Activated naive CD8-positive, alpha-beta T cell treated with anti-CD3 and anti-CD28 coated beads, Interleukin-2, amount 10 ng/mL, durations not matched to agents 7 days and 5 days (primary cell): ENCODE measurements at places on chromosomes 2 and 18. TPM values are rescaled to one million over a fixed set of nuclear protein-coding genes. Genes with fewer than 3 reads are reported as not detected.

- DNase-seq: no peak
- no peaks in the 10 kb centered on the region for H3K36me3 ChIP-seq
- H3K4me3 ChIP-seq: no peak overlapping the region
- no peaks in the 10 kb centered on the region for H3K27me3 ChIP-seq
- H3K27ac ChIP-seq: no peak overlapping the region
Measured at GRCh38 chr2:117738991-117739839, 75.3 kb upstream of the DDX18 start.

DNA sequence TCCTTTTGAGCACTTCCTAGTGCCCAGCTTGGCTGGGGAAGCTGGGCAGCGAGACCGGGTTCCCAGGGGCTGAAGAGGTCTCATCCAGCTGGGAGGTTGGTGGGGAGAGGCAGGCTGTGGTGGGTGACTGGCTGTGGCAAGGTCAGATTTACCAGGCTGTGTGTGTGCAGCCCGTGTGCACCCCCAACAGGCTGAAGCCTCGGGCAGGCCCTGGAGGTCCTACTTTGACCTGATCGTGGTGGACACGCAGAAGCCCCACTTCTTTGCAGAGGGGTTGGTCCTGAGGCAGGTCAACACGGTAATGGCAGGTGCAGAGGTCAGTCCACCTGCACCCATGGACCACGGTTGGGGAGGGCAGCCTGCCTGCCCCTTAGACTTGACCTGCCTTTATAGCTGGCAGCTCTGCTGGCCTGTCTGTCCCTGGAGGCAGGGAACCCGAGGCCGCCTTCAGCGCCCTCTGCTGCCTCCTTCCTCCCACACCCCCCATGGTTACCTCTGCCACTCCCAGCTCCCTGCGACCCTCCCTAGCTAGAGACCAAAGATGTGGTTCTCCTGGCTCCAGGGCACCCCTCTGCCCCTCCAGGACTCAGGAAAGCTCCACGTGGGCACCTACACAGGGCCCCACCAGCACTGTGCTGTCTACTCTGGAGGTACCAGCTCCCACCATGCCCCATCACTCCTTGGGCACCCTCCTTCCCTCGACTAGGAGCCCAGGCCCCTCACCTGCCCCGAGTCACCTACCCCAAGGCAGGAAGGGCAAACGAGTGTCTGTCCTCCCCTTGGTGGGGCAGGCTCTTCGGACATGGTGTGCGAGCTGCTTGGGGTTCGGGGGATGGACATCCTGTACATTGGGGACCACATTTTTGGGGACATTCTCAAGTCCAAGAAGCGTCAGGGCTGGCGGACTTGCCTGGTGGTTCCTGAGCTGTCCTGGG lies 4.0 kb downstream of the NT5DC4 start:
- peaks cover 1% of the 10 kb centered on the region for H3K4me1 ChIP-seq
- DNase-seq: no peak
- no peak overlapping the region for H3K27ac ChIP-seq
- H3K4me3 ChIP-seq: no peak overlapping the region

DNA sequence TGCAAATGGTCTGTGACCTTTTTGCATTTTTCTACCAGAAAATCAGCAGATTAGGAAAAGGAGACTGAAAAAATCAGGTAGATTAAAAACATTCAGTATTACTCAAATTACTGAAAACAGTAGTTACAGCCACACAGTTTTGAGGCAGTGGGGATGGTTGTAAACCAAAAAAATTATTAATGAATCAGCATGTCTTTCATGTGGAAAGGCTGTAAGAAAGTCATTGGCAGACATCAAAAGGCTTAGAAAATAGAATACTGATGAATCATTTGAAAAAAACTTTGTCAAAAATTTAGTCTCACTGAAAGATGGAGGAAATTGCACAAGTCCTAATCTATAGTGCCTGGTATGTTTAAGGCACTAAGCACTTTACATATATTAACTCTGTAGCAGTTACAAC lies 133.9 kb upstream of the GCFC2 start:
- H3K4me3 ChIP-seq: no peak overlapping the region
- H3K36me3 ChIP-seq: no peaks in the 10 kb centered on the region
- H3K4me1 ChIP-seq: no peaks in the 10 kb centered on the region
- no peak for DNase-seq
- H3K27ac ChIP-seq: no peak overlapping the region
- H3K27me3 ChIP-seq: no peaks in the 10 kb centered on the region

- H3K4me1 ChIP-seq: peaks cover 5% of the 10 kb centered on the region
- DNase-seq: no peak
- no peak overlapping the region for H3K27ac ChIP-seq
- no peak overlapping the region for H3K4me3 ChIP-seq
- H3K27me3 ChIP-seq: no peaks in the 10 kb centered on the region
Measured at GRCh38 chr2:217521820-217522219, 481.0 kb downstream of the TNS1 start.

GRCh38 chr18:33101316-33101715 lies 328.5 kb upstream of the KLHL14 start:
- H3K36me3 ChIP-seq: no peaks in the 10 kb centered on the region
- H3K4me1 ChIP-seq: no peaks in the 10 kb centered on the region
- H3K4me3 ChIP-seq: no peak overlapping the region

The SERPINB13 gene
- not detected for total RNA-seq
